Myometrial cell (primary cell): ENCODE measurements at places on chromosomes 12 and 14. TPM values are rescaled to one million over a fixed set of nuclear protein-coding genes. Genes with fewer than 3 reads are reported as not detected.

The LLPH gene
- total RNA-seq = 9.8 and 12.4 TPM in 2 replicates

The ASCL1 gene
- not detected in 2 replicates for total RNA-seq

The STXBP6 gene
- total RNA-seq = 11.8 and 18.6 TPM in 2 replicates

The SLC38A4 gene
- 0.53 and 0.58 TPM in 2 replicates for total RNA-seq

The LHX5 gene
- not detected in 2 replicates for total RNA-seq

The HVCN1 gene
- total RNA-seq = 13.3 and 21.3 TPM in 2 replicates

The TMCC3 gene
- total RNA-seq = 0.86 and 2.3 TPM in 2 replicates

The PPP4R4 gene
- under 0.01 TPM in 1 of 2 replicates, not detected in the other for total RNA-seq

The RAD51B gene
- total RNA-seq = 15.3 and 18.4 TPM in 2 replicates

The KRT6C gene
- total RNA-seq = not detected in 2 replicates

The RAD52 gene
- total RNA-seq = 9.8 and 10.5 TPM in 2 replicates

The CACNA2D4 gene
- 1.6 and 4.3 TPM in 2 replicates for total RNA-seq
